ENCODE measurements at places on chromosomes 1 and 21.

- no peak for DNase-seq
Observed at GRCh38 chr1:1232208-1232795, at the start of gene B3GALT6. B3GALT6 (plus strand) TSS chr1:1232237; CDS start chr1:1232279, 42 bp downstream.

DNA sequence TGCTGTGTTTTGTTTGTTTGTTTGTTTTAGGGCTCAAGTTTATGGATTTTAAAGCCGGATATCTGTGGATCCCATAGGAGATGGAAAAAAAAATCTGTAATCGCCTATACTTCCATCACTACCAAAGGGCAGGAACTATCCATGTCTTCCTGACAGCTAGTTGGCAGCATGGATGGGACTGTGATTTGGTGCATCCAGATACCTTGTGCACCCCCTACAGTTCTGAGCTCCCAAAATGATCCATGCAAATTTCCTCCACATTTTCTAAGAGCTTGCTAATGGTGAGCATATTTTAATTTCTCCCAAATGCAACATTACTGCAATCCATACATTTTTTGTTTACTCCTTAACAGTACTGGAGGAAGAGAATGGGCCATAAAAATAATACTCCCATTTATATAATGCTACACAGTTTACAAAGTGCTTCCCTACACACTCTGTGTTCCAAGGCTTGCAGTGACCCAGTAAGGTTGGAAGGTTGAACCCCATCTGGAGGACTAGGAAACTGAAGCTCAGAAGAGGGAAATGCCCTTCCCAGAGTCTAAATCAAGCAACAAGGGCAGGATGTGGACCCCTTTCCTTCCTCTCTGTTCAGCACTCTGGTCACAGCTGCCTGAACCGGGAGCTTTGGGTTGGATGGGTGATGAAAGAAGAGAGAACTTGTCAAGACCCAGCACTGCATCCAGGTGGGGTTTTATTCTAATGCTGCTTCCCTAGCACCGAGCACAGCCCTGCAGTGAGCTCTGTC, 48.0 kb downstream of the CAPN8 start:
- no peak for DNase-seq

DNA sequence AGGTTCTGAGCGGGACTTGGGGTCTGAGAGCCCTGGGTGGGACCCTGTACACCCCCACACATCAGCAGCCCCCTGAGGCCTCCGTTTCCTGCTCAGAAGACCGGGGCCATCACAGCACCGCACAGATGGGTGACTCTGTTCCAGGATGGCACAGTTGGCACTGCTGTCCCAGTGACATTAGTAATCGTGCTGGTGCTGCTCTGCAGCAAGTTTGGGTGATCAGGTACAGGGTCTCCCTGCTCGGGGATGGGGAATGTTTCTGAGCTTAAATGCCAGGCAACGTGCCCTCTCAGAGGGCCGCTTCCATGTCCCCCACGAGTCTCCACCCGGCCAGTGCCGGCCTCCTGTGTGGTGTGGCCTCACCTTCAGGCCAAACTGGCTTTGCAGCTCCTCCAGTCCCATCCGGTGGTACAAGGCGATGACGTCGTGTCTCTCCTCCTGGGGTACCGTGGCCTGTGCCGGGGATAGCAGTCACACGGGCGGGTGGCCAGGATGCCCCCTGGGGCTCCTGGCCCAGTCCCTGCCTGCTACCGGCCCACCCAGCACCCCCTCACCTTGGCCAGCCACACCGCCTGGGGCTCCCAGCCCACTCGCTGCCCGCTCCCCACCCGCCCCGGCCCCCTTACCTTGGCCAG, 17.1 kb downstream of the PRXL2B start:
- no peak for DNase-seq

GRCh38 chr1:234550341-234551031, 59.5 kb downstream of the IRF2BP2 start:
- no peak for DNase-seq

DNA sequence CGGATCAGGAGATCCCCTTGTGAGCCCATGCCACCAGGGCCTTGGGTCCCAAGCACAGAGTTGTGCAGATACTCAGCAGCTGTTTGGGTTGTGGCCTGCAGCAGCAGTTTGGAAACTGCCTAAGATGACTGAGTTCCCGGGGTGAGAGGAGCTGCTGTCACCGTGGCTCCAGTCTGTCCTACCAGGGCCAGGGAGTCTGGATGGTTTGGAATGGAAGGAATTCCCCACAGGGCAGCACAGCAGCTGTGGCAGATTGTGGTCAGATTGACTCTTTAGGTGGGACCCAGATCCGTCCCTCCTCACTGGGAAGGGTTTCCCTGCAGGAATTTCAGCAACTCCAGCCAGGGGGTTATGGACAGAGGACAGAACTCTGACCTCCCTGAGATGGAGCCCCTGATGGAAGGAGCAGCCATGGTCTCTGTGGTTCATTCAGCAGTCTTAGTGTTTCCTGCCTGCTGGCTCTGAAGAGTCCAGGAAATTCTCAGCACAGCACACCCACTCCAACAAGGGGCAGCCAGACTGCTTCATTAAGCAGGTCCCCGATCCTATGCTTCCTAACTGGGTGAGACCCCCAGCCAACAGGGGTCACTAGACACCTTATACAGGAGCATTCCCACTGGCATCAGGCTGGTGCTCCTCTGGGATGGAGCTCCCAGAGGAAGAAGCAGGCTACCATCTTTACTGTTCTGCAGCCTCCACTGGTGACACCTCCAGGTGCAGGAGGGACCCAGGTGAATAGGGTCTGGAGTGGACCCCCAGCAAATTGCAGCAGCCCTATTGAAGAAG, 51.5 kb upstream of the TNFSF4 start:
- no peak for DNase-seq

- DNase-seq, result no peak
Observed at GRCh38 chr1:106986603-106987002, 69.9 kb upstream of the PRMT6 start.

- no peak for DNase-seq
Observed at GRCh38 chr1:160398823-160399222, 1.5 kb upstream of the VANGL2 start.
